ENCODE measurements at places on chromosomes 1 and 21. TPM values are rescaled to one million over a fixed set of nuclear protein-coding genes. Genes with fewer than 3 reads are reported as not detected.

DNA sequence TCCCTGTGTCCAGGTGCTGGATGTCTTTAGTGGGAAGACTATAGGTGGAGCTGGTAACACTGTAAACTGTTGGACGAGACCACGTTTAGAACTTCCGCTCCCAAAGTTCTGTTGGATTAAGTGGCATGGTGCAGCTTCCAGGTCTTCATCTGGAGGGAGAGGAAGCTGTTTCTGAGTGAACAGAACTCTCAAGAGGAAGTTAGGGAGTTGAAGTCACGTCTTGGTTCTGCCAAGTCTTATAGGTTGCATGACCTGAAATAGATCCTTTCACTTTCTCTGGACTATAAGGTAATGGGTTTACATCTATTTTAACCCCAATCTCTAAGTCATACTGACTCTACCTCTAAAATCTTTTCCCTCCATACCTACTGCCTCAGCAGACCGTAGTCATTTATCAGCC, 97.4 kb upstream of the TNR start:
- DNase-seq = no peak
- no peaks in the 10 kb centered on the region for H3K27me3 ChIP-seq
- no peaks in the 10 kb centered on the region for H3K4me1 ChIP-seq
- no peak overlapping the region for H3K27ac ChIP-seq

GRCh38 chr1:70487910-70488665, 77.0 kb downstream of the CTH start:
- no peak overlapping the region for H3K4me3 ChIP-seq
- no peaks in the 10 kb centered on the region for H3K27me3 ChIP-seq
- H3K27ac ChIP-seq = no peak overlapping the region
- DNase-seq = no peak

- H3K27me3 ChIP-seq = no peaks in the 10 kb centered on the region
- no peak overlapping the region for H3K4me3 ChIP-seq
- no peaks in the 10 kb centered on the region for H3K36me3 ChIP-seq
- no peak for DNase-seq
Observed at GRCh38 chr1:181359012-181359411, 124.3 kb upstream of the CACNA1E start.

- no peaks in the 10 kb centered on the region for H3K27me3 ChIP-seq
- H3K4me3 ChIP-seq = no peak overlapping the region
- H3K4me1 ChIP-seq = no peaks in the 10 kb centered on the region
- H3K36me3 ChIP-seq = no peaks in the 10 kb centered on the region
Observed at GRCh38 chr1:214416417-214416816, 135.0 kb downstream of the PTPN14 start.

DNA sequence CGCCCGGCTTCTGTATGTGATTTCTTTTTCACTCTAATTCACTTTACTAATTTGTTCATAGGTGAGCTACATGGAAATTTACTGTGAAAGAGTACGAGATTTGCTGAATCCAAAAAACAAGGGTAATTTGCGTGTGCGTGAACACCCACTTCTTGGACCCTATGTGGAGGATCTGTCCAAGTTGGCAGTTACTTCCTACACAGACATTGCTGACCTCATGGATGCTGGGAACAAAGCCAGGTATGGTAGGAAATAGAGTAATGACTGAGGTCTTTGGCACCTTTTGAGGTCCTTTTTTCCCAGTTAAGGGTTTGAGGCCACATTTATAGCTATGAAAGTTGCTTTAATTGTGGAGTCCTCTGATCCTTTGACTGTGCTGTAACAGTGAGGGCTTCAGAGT, 56.9 kb downstream of the KIF1B start:
- peaks cover 66% of the 10 kb centered on the region for H3K36me3 ChIP-seq
- H3K4me3 ChIP-seq = no peak overlapping the region
- H3K27me3 ChIP-seq = no peaks in the 10 kb centered on the region
- no peak for DNase-seq
- no peak overlapping the region for H3K27ac ChIP-seq
- peaks cover 20% of the 10 kb centered on the region for H3K4me1 ChIP-seq

DNA sequence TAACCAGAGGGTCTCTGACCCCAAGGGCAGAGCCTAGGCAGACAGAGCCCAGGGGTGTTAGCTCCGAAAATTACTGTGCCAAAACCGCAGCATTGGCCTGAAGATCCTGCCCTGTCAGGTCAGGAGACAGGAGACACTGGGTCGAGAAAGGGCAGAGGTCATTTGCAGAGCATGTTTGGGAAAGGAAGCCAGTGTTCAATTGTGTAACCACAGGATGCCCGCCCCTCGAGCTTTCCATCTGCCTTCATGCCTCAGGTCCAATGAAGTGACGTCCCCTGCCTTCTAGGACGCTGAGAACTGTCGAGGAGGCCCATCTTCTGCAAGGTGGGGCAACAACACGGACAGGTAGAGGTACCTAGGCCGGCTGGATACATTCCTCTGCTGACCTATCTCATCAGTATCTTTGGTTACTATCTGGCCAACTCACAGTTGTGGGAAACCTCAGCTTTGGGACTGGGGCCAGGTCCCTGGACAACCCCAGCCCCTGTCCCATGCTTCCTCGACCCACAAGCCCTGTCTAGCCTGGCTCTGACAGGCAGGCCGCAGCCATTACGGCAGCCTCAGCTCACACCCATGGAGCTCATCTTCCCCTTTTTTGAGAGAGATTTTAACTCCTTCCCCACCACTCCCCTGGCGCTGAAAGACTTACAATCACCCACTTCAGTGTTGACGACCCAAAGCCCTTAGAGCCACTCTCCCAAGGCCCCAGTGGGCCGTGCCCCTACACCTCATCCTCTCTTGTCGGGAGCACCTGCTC, 1.3 kb downstream of the ARL8A start:
- peak overlapping the region; percentile 91 for H3K27ac ChIP-seq
- no peak for DNase-seq
- peaks cover 32% of the 10 kb centered on the region for H3K4me1 ChIP-seq
- peak overlapping the region; percentile 94 for H3K4me3 ChIP-seq

- H3K4me3 ChIP-seq = no peak overlapping the region
- DNase-seq = no peak
- peaks cover 20% of the 10 kb centered on the region for H3K4me1 ChIP-seq
- peaks cover 89% of the 10 kb centered on the region for H3K36me3 ChIP-seq
- no peak overlapping the region for H3K27ac ChIP-seq
- H3K27me3 ChIP-seq = no peaks in the 10 kb centered on the region
Observed at GRCh38 chr1:64866689-64867088, 99.7 kb downstream of the JAK1 start.

DNA sequence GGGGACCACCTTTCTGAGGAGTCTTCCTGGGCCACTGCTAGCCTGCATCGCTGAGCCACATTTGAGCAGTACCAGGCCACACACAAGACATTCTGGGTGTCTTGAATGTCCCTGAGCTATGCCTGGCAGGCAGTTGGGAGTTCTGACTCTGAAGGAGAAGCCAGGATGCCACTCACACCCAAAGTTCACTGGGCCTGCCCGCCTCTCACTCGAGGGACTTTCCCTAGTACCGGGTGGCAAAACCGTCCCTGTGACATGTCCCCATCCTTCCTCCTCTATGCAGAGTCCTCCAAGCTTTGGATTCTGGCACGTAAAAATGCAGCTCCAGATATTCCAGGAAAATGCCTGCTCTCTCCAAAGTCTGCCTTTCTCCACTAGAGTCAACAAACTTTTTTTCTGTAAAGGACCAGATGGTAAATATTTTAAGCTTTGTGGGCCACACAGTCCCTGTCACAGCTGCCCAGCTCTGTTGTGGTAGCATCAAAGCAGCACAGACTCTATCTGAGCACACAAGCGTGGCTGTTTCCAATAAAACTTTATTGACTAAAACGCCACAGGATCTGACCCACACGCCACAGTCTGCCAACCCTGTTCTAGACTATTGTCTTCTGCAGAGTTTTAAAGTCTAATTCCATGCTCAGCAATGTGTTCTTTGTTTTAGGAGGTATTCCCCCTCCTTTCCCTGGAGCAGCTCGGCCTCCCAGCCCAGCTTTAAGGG, 19.2 kb upstream of the GUCA2B start:
- no peak overlapping the region for H3K4me3 ChIP-seq
- H3K27me3 ChIP-seq = peaks cover 17% of the 10 kb centered on the region
- no peaks in the 10 kb centered on the region for H3K36me3 ChIP-seq
- no peak for DNase-seq
- H3K4me1 ChIP-seq = no peaks in the 10 kb centered on the region

DNA sequence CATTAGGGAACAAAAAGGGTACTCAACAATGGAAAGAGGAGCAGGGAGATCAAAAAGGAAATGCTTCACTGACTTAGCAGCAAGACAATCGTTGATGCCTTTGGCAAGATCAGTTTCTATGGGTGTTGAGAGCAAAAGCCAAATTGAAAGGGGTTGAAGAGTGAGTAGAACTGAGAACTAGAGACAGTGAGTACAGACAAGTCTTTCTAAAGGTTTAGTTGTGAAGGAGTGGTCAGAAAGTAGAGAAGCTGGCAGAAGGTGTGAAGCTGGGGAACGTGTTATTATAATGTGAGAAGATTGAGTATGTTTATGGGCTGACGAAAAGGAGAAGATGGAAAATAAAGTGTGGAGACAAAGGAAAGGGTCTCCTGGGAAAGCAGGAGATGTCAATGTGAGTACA, 221.2 kb upstream of the USP25 start:
- H3K4me3 ChIP-seq = no peak overlapping the region
- no peak for DNase-seq
- H3K27me3 ChIP-seq = no peaks in the 10 kb centered on the region
- no peak overlapping the region for H3K27ac ChIP-seq
- no peaks in the 10 kb centered on the region for H3K36me3 ChIP-seq
- no peaks in the 10 kb centered on the region for H3K4me1 ChIP-seq

DNA sequence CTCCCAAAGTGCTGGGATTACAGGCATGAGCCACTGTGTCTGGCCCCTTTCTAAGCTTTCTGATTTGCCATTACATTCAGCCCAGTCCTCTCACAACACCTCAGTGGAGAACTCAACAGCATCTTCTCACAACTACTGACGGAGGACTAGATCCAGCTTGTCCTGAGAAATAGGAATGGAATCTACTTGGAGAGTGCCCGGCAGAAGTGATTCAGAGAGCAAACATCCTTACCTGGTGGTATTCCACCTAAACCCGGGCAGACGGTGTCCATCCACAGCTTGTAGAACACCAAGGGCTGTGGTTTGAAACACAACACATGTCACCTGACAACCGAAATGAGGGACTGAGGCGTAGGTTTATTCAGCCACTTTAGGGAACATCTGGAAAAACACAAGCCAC, 28.8 kb upstream of the CCSAP start:
- H3K27ac ChIP-seq = no peak overlapping the region
- H3K36me3 ChIP-seq = no peaks in the 10 kb centered on the region
- H3K27me3 ChIP-seq = no peaks in the 10 kb centered on the region
- no peaks in the 10 kb centered on the region for H3K4me1 ChIP-seq

- H3K27me3 ChIP-seq = no peaks in the 10 kb centered on the region
- DNase-seq = peak; percentile 32
- peaks cover 18% of the 10 kb centered on the region for H3K4me1 ChIP-seq
- H3K4me3 ChIP-seq = no peak overlapping the region
Observed at GRCh38 chr21:36478941-36479340, 981 bp downstream of the CLDN14 start.

- H3K27me3 ChIP-seq = no peaks in the 10 kb centered on the region
- DNase-seq = no peak
- H3K27ac ChIP-seq = peak overlapping the region; percentile 56
- no peak overlapping the region for H3K4me3 ChIP-seq
- H3K4me1 ChIP-seq = peaks cover 2% of the 10 kb centered on the region
Observed at GRCh38 chr1:234841281-234841680, 231.3 kb upstream of the IRF2BP2 start.

GRCh38 chr1:33328817-33329216, 7.9 kb upstream of the A3GALT2 start:
- H3K4me3 ChIP-seq = no peak overlapping the region
- H3K27me3 ChIP-seq = no peaks in the 10 kb centered on the region
- no peak for DNase-seq
- H3K27ac ChIP-seq = peak overlapping the region; percentile 67
- H3K36me3 ChIP-seq = peaks cover 86% of the 10 kb centered on the region

DNA sequence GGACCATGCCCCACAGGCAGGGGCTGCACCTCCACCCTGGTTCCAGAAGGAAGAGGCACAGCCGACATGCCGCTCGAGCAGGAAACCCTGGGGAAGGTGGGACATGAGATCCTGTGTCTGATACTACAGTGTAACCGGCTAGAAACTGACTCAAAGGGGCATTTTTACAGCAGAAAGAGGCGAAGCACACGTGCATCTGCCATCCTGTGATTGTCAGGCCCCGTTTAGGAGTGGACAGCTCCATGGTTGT, 62.7 kb downstream of the SIK1 start:
- no peak for DNase-seq
- no peak overlapping the region for H3K4me3 ChIP-seq
- peaks cover 10% of the 10 kb centered on the region for H3K4me1 ChIP-seq

GRCh38 chr1:97092824-97093223, 371.2 kb downstream of the PTBP2 start:
- H3K36me3 ChIP-seq = peaks cover 13% of the 10 kb centered on the region
- no peak overlapping the region for H3K4me3 ChIP-seq
- no peak overlapping the region for H3K27ac ChIP-seq
- H3K4me1 ChIP-seq = no peaks in the 10 kb centered on the region
- H3K27me3 ChIP-seq = no peaks in the 10 kb centered on the region

DNA sequence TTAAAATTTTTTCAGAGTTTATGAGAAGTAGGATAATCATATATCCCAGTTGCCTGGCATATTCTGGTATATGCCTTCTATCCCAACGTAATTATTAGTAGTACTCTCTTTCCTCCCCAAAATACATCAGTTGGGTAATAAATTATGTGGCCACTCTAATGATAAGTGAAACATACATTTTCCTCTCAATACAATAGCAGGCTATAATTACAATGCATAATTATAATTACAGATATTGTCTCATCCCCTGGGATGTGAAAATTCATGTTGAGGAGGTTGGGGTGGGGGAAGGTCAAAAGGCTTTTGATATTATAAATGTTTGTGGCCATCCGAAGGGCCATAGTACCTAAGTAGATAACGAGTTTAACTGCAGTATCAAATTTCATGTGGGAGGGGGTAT, 277.1 kb downstream of the ST6GALNAC3 start:
- H3K27me3 ChIP-seq = no peaks in the 10 kb centered on the region
- H3K4me3 ChIP-seq = no peak overlapping the region
- H3K36me3 ChIP-seq = no peaks in the 10 kb centered on the region
- no peak overlapping the region for H3K27ac ChIP-seq

GRCh38 chr1:26994787-26995517, 1.5 kb downstream of the TRNP1 start:
- peaks cover 84% of the 10 kb centered on the region for H3K4me1 ChIP-seq
- no peaks in the 10 kb centered on the region for H3K36me3 ChIP-seq
- H3K27ac ChIP-seq = peak overlapping the region; percentile 85
- DNase-seq = peak; percentile 65
- peak overlapping the region; percentile 90 for H3K4me3 ChIP-seq
- H3K27me3 ChIP-seq = no peaks in the 10 kb centered on the region

DNA sequence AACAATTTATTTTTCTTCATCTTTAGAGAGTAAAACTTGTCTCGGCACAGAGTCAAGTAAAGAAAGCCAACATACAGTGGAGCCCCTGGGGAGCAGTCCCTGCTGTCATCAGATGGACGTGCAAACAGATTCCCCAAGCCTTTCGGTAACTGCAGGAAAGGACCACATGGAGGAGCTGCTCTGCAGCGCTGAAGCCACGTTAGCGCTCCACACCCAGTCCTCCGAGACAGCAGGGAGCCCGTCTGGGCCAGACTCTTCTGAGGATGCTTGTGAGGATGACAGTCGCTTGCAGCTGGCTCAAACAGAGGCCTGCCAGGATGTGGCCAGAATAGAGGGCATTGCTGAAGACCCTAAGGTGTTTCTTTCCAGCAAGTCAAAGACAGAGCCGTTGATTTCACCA, 77.1 kb upstream of the SCCPDH start:
- peaks cover 7% of the 10 kb centered on the region for H3K4me1 ChIP-seq
- no peaks in the 10 kb centered on the region for H3K27me3 ChIP-seq
- no peak overlapping the region for H3K27ac ChIP-seq
- peaks cover 69% of the 10 kb centered on the region for H3K36me3 ChIP-seq
- no peak for DNase-seq

The FCRL4 gene
- total RNA-seq = not detected

The SMG5 gene
- total RNA-seq = 29.8 TPM

The SPRR2B gene
- total RNA-seq = not detected

The TRIM67 gene
- total RNA-seq = not detected

The FCAMR gene
- not detected for total RNA-seq

The TCP10L gene
- not detected for total RNA-seq
